ENCODE measurements at places on chromosomes 4 and X.

GRCh38 chr4:163663454-163664225, 169.2 kb downstream of the TMA16 start:
- no peak for DNase-seq

DNA sequence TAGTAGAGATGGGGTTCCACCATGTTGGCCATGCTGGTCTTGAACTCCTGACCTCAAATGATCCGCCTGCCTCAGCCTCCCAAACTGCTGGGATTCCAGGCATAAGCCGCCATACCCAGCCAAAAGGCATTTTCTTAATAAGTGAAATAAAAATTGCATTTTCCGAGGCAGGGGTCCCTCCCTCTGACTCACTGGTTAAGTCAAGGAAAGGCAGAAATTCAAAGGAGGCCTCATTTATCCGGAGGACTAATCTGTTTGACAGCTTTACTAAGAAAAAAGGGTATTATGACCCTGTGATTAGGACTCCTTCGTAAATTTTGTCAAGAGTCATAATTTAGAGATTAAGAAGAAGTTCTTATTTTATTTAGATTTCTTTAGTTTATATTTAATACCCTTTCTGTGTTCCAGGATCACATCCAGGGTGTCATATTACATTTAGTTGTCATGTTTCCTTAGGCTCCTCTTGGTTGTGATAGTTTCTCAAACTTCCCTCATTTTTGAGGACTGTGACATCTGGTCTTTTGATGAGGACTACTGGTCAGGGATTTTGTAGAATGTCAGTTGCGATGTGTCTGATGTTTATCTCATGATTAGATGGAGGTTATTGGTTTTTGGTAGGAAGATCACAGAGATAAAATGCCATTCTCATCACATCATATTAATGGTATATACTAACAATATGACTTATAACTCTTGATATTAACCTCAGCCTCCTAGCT, 753.7 kb upstream of the AMOT start:
- DNase-seq, result no peak

GRCh38 chrX:133958997-133959688, 26.3 kb downstream of the GPC3 start:
- no peak for DNase-seq

- DNase-seq, result no peak
These were observed 35.3 kb downstream of the RBPJ start for GRCh38 chr4:26356081-26356501.

- peak; percentile 53 for DNase-seq
These were observed at the start of gene JAKMIP1 for GRCh38 chr4:6200011-6200921. Gene JAKMIP1 (minus strand): TSS chr4:6200549. CDS start chr4:6112850, 87,699 bp downstream.

DNA sequence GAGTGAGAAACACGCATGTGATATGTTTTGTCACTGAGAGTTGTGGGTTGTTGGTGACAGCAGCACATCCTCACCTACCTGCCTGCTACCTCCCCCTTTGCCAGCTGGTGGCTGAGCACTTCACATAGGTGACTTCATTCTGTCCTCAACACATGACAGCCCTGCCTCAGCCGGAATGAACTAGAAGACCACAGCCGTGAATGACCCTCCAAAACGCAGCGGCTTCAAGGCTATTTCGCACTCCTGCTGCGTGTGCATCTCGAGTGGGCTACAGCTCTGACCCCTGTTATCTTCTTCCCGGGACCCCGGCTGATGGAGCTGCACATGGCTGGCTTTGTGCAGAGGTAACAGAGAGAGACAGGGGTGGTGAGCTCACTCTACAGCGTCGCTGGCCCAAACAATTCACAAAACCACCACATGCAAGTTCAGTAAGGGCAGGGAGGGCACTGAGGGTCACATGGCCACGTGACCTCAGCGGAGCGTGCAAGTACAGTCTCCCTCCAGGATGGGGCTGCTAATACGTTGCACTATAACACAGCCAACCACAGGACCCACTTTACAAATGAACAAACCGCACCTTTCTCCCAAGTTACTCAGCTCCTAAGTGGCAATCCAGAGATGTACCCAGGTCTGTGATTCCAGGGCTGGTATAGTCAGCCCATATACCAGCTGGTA, 6.3 kb upstream of the PPP2R2C start:
- no peak for DNase-seq

DNA sequence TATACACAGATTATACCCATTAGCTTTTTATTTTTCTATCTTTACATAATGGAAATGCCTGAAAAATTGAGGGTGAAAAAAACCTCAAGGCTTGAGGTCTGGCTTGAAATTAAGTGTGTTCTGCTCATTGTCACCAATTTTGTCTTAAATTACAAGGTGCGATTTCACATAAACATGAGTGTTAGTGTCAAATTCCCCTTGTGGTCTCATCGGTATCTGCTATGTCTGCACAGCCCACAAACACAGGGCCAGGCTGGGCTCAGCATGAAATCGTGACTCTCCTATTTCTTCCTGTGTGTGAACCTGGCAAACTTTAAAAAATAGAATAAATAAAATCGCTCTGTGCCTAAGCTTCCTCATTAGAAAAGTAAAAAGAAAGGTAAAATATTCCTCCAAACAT, 109.1 kb downstream of the CRLF2 start:
- DNase-seq, result no peak

DNA sequence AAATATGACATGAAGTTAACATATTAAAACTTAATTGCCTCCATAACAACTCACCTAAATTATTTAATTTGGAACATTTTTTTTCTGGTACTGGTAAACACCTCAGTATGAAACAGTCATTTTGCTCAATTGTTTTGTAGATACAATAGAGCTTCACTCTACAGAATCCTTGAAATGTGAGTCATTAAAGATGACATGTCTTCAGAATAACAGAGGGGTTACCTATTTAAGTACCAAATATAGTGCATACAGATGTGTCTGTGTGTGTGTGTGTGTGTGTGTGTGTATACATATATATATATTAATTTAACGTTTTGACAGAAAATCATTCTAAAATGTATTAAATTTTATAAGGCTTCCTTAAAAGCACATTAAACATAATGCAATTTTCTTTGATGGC, 297.6 kb downstream of the INPP4B start:
- DNase-seq, result no peak

GRCh38 chrX:9252182-9252581, 212.7 kb upstream of the TBL1X start:
- DNase-seq, result no peak

DNA sequence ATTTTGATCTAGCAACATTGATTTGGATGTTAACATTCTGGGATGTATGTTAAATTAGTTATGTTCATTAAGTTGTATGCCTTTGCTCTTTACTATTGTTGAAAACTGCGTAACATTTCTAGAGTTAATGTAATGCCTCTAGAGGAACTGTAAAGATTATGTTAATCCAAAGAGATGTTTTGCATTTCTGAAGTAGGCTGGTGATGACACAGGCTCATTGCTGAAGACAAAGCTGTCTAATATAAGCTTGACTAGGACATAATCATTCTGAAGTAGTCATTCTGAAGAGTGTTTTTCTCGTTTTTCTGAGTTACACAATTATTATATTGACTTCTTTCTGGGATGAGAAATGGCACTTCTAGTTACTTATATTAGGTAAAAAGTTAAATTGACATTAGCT, 72.9 kb downstream of the LRP2BP start:
- no peak for DNase-seq

DNA sequence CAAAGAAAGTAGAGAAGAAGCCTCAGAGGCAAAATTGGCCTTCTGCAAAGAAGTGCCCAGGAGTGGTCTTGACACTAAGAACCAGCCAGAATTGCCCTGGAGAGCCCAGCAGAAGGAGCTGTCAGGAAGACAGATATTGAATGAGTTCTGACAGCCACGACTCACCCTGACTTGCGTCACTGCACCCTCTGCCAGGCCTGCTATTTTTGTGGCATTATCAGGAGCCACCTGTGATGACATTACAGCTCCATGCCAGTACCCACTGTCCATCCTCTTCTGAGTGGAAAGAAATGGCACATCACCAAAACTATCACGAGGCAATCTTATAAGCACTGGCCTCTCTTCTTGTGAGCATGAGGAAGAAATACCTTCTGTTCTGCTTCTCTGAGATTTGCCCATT, 67.7 kb downstream of the SMIM20 start:
- no peak for DNase-seq

- DNase-seq, result no peak
These were observed 475.7 kb upstream of the SLIT2 start for GRCh38 chr4:19776021-19776459.

GRCh38 chrX:111151764-111152163, 55.8 kb downstream of the PAK3 start:
- DNase-seq, result no peak

- no peak for DNase-seq
These were observed 365.3 kb downstream of the MAPK10 start for GRCh38 chr4:85994576-85994975.

DNA sequence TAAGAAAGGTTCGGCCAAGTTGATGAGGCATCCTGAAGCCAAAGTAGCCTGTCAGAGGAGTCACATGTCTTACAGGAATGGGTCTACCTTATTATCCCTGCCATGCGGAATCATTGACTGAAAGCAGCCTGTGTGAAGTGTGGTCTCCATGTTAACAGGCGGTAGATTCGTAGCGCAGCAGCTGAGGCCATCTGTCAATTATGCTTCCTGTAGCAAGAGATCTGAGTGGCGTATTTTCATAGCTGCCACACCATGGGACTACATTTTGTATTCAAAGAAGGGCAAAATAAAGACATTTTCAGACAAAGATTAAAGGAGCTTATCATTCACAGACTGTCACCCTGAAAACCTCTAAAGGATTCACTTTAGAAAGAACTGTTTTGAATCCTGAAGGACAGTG, 11.2 kb upstream of the MED14 start:
- DNase-seq, result no peak

DNA sequence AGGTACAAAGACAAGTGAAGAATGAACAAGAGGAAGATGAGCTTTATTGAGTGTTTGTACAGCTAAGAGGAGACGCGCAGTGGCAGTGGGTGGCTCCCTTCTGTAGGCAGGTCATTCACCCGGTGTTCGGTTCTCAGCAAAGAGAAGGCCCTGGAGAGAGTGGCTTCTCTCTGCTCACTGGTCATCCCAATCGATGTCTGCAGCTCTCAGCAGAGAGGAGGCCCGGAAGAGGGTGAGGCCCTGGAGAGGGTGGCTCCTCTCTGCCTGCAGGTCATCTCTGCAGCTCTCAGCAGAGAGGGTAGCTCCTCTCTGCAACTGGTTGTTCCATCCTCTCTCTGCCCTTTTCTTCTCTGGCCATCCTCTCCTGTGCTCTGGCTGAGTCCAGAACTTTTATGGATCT, 126.5 kb downstream of the UGT8 start:
- no peak for DNase-seq

- no peak for DNase-seq
These were observed 387.6 kb upstream of the ZFP42 start for GRCh38 chr4:187608001-187608421.

- no peak for DNase-seq
These were observed 2.5 kb downstream of the CPEB2 start for GRCh38 chr4:15004739-15005301.

- DNase-seq, result no peak
These were observed 20.0 kb upstream of the VCX2 start for GRCh38 chrX:8191022-8191421.

DNA sequence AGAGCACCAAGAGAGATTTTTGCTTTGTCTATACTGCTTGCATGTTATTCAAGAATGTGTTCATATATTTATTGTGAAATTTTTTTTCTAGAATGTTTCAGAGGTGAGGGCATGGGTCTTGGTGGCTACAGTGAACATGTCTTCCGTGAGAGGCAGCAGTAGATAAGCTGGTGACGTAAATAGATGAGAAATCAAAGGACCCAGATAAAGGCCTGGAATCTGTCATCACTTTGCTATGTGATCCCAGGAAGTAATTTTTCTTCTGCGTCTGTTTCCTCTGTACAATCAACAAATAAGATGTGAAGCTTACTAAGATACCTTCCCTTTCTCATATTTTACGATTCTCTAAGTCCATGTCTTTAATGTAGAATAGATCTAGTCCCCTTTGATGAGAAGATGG, 129.1 kb downstream of the COL4A6 start:
- no peak for DNase-seq

- DNase-seq, result no peak
These were observed 23.9 kb downstream of the NFKB1 start for GRCh38 chr4:102525097-102525496.

DNA sequence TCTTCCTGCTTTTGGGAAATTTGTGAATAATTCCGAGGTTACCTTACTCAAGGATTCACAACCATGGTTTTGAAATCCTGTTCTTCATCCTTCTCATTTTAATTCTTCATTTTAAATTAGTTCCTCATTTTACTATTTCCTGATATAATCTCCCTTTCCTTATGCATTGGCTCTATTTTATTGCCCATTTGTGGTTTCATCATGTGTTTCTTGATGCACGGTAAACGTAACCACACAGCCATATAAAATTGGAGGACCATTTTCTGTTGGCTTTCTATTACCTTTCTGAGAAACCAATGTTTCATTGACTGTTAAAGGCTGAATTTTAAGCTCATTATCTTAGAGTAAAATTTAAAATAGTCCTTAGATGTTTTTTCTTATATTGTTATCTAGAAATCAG, 100.3 kb upstream of the NDST4 start:
- no peak for DNase-seq

DNA sequence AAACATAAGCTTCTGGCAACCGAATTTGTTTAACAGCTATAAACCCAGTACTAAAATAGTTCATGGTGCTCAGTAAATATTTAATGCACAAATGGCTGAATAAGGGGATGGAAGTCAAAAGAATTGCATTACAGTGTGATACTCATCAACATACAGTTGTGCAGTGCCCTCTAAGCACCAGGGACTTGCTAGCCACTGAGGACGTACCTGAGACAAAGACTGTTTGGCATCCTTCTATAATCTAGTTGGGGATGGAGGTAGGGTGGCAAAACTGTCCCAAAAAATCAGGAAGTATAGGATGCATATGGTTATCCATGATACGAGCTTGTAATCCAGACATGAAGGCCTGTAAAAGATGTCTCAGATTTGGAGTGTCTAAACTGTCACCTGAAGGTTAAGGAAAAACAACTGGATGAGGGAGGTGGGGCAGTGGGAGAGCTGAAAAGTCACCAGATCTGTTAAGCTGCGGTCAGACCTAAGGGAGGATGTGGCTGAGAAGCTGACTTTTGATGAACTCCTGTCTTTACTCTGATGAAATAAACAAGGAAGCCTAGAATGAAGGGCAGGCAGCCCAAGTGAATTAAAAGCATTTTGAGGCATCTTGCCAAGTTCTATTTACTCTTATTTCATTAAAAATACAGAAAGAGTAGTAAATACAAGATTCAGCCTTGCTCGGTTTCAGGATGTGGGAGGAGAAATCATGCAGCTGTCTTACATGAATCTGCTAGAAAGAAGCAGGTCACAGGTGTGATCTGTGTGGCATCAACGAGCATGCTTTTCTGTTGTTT, 12.0 kb upstream of the CD38 start:
- DNase-seq, result no peak

DNA sequence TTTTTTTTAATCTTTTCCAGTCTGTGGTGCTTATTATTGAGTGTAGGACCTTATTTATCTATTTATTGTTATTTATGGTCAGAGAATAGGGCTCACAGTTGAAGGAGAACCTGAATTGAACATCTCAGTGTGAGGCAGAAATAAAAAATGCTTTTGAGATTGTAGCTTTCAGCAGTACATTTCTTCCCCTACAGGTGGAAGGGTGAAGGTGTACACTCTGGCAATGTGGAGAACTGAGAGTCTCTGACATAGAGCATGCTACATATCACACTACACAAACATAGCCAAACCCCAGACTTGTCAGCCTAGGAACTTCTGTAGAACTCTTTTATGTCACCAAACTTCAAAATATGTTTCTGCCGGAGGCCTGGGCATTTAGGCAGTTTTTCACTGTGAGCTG, 140.2 kb downstream of the STIM2 start:
- DNase-seq, result no peak

GRCh38 chrX:21960569-21961541, 20.3 kb downstream of the SMS start:
- no peak for DNase-seq

All from cerebellar nuclear complex (tissue), 1 donor.